Mesothelial cell of epicardium (in vitro differentiated cells): ENCODE measurements at places on chromosomes 2 and 18.

- DNase-seq = no peak
Observed at GRCh38 chr2:217937446-217937845, 65.3 kb downstream of the TNS1 start.

GRCh38 chr2:144431998-144432397, 87.9 kb downstream of the ZEB2 start:
- no peak for DNase-seq

DNA sequence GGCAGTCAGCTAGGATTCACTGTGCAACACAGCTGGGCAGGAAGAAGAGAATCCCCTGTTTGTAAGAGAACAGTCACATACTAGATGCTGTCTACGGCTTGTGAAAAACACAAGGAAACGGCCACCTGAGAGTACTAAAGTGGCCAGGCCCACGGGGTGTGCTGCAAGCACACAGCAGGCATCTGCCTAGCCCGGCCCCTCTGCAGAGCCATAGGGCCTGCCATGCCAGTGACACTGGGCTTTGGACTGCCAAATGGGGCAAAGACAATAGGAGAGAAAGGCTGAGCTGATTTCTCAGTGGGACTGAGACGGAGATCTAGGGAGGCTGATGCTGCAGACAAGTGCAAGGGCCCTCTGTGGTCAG, 10.3 kb downstream of the TUBB6 start:
- DNase-seq = no peak

DNA sequence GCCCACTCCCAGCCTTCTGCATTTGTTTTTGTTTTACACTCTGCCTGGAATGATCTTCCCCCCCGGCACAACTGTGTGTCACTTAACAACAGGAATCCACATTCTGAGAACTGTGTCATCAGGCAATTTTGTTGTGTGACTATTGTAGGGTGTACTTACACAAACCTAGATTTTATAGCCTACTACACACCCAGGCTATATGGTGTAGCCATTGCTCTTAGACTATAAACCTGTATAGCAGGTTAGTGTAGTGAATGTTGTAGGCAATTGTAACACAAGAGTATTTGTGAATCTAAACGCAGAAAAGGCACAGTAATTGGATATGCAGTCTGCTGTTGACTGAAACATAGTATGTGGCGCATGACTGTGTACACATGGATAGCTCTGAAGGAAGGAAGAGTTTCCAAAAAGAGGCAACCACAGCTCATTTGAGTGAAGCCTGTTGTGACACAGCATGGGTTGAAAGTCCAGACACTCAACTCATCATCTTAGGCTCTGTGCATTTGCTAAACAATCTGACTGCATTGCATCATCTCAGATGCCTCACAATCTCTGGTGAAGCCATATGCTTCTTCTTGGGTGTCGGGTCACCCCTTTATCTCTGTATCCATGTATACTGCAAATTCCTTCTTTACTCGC, 506.6 kb upstream of the SPHKAP start:
- no peak for DNase-seq

DNA sequence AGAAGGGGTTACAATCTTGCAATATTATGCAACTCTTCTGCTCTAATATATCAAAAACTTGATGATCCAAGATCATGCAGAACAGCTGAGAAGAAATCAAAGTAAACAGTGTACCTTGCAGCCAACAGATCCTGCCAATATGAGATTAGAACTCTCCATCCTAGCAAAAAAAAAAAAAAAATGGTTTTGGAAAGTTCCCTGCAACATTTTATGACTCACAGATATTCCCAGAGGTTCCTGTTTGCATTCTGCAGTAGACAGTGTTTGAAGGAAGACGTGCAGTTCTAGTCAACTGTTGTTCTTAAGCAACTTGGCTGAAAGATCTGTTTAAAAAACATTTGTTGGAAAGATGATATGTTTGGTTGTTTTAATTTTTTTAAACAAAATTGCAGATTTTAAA, 103.6 kb upstream of the WDR75 start:
- DNase-seq = no peak

GRCh38 chr18:33156906-33157470, 283.5 kb downstream of the CCDC178 start:
- DNase-seq = no peak

- DNase-seq = no peak
Observed at GRCh38 chr18:54910161-54910919, 48.9 kb downstream of the CCDC68 start.

- DNase-seq = no peak
Observed at GRCh38 chr2:213022987-213023386, 128.4 kb downstream of the IKZF2 start.

DNA sequence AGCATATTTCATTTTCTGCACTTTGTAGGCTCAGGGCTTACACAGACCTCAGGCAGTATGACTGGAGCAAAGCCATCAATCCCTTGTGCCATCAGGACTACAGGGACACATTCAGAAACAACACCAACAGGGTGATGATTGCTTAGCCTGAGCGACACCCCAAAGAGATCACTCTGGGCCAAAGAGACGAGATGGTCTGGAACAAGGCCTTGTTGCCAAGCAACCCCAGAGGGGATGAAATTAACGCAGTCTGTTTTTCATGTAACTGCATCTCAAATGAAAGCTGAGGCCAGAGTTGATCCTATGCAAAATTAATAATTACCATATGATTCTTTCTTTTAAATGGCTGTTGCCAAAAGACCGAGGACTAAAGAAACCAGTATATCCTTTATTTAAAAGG, 20.2 kb upstream of the B3GNT2 start:
- DNase-seq = no peak

GRCh38 chr2:189372688-189373257, 68.5 kb upstream of the WDR75 start:
- DNase-seq = no peak

DNA sequence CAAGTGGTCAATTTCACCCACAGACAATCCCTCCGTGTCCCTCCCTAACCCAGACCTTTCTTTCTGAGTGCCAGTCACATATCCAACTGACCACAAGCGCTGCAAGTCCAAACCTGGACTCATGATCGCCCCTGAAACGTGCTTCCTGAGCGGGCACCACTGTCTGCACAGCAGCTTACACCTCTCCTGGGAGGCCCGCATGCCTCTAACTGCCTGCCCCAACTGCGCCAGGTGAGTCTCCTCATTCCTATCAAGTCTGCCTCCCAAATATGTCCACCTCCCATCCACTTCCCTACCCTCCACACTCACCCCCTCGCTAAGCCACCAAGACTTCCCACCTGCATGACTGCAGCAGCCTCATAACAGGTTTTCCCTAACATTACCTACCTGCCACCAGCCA, 33.4 kb downstream of the COL4A4 start:
- no peak for DNase-seq

DNA sequence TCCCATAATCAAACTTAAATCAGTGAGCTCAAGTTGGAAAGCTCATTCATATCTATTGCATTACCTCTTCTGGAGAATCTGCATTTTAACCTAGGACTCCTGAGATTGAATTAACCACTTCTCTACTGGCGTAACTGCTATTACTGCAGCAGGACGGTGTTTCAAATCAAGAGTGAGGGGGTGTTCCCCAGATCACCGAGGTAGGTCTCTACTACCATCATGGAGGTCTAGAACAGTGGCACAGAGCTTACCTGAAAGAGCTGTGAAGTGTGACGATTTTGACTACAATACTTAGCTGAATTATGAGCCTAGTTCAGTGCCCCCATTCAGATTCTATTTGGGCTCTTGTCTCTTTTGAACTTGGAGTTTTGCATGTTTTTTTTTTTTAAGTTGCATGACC, 119.5 kb downstream of the POLE4 start:
- DNase-seq = no peak

DNA sequence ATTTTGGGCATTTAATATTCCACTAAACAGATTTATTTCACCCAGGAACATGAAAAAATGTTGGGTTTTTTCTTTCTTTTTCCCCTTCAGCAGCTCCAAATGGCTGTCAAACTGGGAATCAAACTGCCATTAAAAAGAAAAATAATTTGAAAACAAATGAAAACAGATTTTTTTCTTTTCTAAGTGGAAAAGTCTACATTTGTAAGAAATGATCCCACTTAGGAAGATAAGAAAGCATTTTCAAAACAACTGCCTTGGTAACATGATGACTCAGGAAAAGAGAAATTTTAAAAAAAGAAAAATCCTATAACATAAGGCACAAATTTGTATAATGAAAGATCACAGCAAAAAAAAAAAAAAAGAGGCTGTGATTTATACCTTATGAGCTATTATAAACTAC, 20.0 kb downstream of the ZNF521 start:
- DNase-seq = no peak

GRCh38 chr2:3709225-3709624, 5.8 kb downstream of the DCDC2C start:
- DNase-seq = no peak

DNA sequence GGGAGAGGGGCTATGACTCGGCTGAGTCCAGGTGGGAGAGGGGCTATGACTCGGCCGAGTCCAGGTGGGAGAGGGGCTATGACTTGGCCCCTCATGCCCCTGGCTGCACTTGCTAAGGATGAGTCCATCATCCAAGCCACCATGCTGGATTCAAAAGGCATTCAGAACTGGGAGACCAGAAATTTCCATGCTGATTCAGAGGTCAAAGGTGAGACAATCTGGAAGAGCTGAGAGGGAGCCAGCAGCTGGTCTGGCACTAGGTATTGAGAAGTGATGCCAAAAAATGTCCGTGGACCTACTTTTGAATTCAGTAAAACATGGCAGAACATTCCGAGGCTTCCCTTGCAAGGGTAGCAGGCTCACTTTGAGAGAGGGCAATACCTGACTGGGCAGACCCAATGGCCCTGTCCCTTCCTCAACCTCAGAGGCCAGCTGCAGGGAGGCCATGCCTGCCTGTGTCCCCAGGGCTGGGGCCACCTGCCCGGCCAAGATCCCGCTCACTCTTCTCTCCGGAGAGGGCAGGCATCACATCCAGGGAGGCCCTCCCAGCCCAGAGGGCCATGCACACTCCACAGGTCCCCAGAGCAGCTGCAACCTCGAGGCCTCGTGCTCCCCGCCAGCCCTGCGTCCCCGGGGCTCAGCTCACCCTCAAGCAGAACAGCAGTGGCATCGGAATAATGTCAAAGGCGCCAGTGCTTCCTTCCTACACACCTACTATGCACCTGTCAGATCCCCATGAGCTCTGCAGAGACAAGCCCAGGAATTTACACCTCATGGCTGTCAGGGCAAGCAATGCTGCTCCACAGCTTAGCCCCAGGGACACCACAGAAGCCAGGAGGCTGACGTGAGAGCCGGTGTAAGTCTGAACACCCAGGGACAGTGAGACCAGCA, 80.2 kb upstream of the GPC1 start:
- DNase-seq = no peak

DNA sequence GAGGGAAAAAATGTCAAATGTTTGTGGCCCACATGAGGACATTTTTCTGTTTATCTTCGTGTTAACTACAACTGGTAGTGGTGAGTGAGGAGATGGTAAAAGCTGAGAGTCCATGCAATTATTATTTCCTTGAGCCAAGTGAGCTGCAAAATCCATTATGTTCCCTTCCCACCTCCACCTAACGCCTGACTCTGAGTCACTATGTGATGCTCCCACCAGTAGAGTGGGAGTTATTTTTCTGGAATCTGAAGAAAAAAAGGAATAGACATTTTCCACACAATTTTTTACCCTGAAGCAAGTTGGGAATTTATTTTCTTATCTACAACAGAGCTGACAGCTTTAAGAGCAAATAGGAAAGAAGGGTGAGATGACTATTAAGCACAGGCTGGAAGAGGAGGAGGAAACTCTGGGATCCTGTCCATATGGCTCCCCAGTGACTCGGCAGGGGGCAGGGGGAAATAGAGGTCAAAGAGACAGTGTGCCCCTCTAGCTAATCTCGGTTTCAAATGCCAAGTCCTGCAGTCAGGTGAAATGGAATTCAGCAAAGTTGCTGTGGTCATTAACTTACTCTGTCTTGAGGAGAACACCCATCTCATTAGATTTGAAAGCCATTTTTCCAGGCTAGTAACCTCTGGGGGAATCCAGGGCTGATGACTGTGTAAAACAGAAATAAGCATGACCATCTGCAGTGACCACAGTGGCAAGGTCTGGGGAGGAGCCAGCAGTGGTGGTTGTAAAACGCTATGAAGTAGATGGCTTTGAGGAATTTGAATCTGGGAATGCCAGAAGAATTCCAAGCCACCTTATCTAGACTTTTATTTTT, 463.9 kb downstream of the STK39 start:
- no peak for DNase-seq

DNA sequence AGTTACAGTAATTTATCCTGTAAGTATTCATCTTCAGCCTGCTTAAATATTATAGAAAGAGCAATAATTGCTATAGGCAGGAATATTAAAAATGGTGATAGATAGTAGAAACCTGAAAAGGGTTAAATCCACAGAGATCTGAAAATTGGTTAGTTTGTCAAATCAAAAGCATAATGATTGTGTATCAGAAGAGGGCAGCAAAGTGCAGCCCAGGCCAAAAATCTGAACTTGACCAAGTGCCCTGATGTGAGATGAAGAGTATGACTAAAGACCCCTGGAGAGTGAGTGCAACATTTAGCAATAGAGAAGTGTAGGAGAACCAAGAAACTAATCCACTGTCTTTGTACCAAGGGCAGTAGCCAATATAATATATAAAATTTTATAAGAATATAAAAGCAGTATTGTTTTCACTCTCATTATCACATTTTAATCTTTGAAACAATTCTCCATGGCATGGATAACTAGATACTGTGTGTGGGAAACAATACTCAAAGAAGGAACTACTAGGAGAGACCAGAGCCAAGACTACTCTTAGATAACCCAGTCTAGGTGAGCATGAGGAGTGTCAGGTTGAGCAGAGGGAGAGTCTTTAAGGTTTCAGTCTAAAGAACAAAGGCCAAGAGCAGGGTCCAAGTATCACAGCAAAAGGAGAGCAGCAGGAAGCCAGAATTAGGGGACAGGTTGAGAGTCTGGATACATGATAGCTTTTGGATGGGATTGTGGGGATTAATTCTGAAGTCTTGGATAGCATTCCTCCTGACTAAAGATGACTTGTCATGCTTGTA, 148.7 kb downstream of the CALCRL start:
- no peak for DNase-seq

DNA sequence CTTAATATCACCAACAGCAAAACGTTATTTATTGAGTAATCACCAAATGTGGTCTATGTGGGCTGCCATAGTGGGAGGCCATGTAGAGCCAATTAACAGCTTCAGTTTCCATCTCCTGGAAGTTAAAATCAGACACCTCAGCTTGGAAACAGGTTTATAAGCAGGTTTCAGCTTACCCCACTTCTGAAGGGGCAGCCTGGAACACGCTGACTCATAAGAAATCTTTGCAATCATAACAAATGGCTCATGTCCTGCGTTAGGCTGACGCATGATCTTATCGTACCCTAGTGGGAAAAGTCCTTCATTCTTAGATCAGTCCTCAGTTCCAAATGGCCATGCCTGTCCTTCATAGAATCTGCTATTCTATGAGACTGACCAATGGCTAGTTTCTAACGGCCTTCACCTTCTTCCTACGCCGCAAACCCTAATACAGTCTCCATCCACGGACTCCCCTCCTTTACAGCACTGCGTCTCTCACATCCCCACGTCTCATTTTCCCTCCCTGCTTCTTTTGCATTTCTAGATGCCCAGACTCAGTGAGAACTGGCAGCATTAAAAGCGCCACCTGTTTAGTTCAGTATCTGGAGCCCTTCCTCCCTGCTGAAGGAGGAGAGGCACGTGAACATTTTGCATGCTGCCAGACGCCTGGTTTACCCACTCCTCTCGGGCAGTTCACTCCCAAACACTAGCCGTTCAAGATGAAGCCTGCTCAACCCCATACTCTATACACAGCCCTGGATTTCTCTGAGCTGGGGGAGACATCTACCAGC, 24.2 kb upstream of the BZW1 start:
- DNase-seq = no peak
